Fibroblast of skin of left biceps (primary cell): ENCODE measurements at places on chromosomes 5 and 9.

DNA sequence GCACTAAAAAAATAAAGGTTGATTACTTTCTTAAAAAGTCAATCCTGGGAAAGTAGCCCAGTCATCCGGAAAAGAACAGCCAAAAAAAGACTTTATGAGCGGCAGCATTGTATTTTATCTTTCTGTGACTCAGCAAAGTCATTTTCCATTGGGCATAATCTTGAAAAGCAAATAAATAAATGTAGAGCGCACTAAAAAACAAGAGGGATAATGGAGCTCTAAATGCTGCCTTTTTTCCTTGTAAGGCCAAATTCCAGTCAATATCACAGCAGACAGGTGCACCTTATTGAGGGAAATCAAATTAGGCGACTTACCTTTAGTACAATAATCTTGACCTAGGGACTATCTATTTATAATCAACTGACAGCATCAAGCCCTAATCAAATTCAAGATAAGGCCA, 266.8 kb downstream of the MTRR start:
- DNase-seq: no peak

- DNase-seq: no peak
Observed at GRCh38 chr9:76218117-76218885, 175.9 kb downstream of the RFK start.

DNA sequence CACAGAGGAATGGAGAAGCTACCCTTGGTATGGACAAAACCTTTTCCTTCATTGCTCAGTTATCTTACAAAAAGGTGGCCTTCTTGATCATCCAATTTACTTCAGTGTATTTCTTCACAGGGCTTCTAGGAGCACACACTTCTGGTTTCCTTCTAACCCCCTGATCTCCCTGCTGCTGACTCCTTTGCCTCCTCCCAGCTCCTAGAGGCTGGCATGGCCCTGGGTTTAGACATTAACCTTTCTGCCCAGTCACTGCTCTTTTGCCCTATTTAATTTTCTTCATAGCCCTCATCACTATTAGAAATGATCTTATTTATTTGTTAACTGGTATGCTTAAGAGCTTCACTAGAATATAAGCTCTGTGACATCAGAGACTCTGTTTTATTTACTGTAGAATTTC, 63.2 kb downstream of the ANKRD55 start:
- DNase-seq: no peak

- no peak for DNase-seq
Observed at GRCh38 chr5:34021334-34021733, 13.5 kb upstream of the AMACR start.

- no peak for DNase-seq
Observed at GRCh38 chr5:74851684-74852353, 14.4 kb downstream of the FAM169A start.

DNA sequence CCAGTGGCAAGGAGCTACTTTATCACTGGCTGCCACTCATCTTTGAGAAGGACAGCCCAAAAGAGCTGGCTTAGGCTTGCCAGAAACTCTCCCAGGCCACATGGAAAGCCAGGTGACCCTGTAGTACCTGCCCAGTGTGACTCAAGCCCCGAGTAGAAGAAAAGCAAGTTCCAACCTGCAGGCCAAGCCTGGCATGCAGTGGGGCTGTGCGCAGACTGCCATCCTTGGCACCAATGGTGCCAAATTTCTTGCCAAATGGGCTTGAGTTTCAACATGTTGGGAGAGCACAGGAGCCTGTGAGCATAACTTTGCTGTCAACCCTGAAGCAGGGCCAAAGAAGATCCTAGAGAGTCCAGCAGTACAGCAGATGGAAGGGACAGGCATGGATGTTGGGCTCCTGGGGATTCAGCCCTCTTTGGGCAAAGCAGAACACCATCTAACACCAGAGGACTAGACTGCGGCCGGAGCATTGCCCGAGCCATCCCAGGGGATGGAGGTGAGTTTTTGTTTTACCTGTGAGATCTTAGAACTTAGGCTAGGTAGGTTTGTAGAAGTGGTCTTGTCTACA, 27.3 kb upstream of the SHB start:
- DNase-seq: no peak

GRCh38 chr5:107223066-107223465, 447.7 kb downstream of the EFNA5 start:
- DNase-seq: no peak

DNA sequence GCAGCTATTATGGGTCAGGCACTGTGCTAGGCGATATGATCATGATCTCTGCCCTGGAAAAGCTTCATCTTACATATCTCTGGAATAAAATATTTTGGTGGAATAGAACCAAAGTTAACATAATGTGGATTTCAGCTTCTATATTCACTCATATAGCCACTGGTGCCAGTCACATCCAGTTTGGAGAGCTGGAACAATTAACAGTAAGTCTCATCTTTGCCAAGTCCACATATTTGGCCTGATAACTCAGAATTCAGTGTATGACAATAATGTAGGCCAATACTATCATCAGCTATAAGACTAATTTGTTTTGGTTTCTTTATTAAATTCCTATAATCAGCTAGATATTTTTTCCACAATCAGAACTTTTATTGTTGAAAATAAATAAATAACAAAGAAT, 5.9 kb upstream of the FAM13B start:
- DNase-seq: no peak

GRCh38 chr9:93593144-93593658, 16.8 kb downstream of the PHF2 start:
- no peak for DNase-seq

DNA sequence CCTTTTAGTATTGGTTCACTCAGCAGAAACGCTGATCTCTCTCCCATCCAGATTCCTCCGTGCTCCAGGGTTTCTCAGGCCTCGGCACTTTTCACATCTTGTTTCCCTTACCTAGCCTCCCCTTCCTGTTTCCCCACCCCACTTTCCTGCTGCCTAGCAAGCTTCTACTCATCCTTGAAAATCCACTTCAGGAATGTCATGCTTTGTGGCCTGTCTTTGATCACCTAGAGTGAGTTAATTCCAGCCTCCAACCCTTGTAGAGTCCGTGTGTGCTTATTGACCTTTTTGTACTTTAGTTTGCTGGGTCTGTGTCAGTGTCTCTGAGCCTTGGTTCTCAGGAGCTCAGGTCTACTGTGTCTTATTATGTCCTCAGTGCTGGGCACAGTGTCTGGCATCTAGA, 116.6 kb downstream of the AOPEP start:
- no peak for DNase-seq

DNA sequence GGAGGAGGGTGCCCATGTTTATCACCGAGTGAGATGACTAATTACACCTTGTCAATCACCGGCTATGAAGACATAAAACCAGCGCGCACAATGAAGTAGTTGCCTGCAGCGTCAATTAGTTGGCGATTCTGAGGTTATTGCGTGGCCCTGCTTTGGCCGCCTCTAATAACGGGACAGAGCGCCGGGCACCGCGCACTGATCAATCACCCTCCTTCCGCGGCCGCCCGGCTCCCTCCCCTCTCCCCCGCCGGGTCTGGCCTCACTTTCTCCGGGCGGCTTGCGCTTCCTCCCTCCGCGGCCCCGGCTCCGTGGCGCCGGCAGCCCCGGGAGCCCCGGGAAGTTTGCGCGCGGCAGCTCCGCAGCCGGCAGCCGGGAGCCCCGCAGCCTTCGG, 3.3 kb upstream of the LHX2 start:
- no peak for DNase-seq

- peak; percentile 62 for DNase-seq
Observed at GRCh38 chr5:71601222-71602026, 14.3 kb downstream of the MCCC2 start.

DNA sequence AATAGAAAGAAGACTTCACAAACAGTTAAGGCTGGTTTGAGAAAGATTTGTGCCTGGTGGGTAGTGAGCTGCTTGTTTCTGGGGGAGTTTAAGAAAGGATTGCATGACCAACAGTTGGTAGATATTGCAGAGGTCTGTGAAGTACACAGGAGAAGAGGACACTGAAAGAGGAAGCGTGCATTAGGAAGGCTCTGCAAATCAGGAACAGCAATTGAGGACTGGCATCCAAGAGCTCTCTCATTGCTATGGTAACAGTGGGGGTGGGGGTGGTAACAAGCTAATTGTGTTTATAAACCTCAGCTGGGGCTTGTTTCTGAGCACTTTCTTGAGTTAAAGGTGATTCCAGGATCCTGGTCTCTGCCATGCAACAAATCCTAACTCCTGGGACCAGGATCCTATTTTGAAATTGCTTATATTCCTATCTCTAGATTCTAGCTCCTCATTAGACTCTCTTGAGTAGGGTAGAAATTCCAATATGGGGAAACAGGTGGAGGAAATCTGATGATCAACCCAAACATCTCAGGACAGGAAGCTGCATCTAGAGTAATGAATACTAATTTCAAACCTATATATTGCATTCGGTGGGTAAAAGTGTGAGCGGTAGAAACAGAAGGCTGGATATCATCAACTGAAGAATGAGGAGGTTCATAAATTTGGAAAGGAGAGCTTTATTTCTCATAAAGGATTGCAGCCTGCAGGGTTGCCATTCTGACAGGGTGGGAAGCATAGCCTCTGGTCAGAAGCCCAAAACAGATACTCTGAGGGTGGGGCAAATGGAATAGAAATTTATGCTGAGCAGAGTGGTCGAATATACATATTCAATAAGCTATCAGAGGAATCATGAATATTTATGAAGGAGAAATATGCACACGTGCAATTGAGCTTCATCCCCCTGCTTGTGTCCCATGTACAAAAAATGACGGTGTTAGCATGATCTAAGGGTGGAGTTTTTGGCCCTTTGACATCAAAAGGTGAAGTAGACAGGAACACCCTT, 79.4 kb downstream of the PTTG1 start:
- no peak for DNase-seq

GRCh38 chr5:107074996-107075395, 595.7 kb downstream of the EFNA5 start:
- no peak for DNase-seq

DNA sequence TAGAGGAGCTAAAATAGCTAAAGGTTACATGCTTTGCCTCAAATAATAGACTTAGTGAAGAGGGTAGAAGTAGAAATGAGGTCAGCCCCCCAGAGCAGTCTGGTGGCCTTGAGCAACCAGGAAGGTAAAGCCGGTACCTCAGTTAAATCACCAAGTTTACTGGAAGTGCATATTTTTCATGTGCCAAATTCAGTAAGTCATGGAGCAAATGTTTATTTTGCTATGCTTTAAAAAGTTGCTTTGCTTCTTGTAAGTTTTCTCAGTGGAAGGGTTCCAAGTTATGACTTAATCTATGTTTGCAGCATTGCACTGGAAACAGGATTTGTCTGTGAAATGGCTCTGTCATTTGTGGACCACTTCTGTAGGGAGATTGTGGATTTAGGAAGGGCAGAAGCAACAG, 256.7 kb downstream of the ARRDC3 start:
- peak; percentile 66 for DNase-seq

- DNase-seq: no peak
Observed at GRCh38 chr9:99375481-99375880, 153.4 kb downstream of the SEC61B start.

DNA sequence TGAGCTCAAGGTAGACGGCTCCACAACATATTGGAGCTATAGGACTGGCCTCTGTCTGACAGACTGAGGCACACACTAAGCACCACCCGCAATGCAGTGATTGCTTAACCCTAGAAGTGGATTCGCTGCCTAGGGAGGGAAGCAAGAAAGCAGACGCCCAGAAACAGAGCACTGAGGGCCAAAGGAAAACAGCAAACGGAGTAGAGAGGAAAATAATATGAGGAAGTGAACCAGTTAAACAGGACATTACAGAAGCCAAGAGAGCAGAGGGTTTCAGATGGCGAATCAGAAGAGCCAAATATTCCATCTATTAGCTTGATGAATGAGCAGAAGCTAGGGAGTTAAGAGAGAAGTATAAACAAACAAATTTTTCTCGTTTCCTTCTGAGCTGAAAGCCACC, 139.2 kb upstream of the LHFPL2 start:
- DNase-seq: no peak

- no peak for DNase-seq
Observed at GRCh38 chr9:86098824-86099700, at the start of gene GOLM1. GOLM1 (minus strand) TSS chr9:86099558; CDS start chr9:86079320, 20,238 bp downstream.

DNA sequence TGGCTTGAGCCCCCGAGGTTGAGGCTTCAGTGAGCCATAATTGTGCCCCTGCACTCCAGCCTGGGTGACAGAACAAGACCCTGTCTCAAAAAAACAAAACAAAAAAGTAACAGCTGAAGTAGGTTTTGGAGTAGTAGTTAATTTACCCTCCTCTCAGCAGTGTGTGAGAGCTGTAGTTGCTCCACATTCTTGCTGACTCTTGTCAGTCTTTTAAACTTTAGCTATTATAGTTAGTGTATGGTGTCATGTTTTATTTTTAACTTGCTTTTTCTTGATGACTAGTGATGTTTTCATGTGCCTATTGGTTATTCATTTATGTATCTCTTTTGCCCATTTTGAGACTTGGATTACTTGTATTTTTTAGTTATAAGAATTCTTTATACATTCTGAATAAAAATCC, 52.9 kb upstream of the DHFR start:
- DNase-seq: no peak

GRCh38 chr5:116573702-116574366, 789 bp downstream of the SEMA6A start:
- no peak for DNase-seq

GRCh38 chr9:111794835-111795556, at the start of gene SHOC1:
SHOC1 (minus strand) TSS chr9:111794937; CDS start chr9:111791418, 3,519 bp downstream.
- DNase-seq: no peak

DNA sequence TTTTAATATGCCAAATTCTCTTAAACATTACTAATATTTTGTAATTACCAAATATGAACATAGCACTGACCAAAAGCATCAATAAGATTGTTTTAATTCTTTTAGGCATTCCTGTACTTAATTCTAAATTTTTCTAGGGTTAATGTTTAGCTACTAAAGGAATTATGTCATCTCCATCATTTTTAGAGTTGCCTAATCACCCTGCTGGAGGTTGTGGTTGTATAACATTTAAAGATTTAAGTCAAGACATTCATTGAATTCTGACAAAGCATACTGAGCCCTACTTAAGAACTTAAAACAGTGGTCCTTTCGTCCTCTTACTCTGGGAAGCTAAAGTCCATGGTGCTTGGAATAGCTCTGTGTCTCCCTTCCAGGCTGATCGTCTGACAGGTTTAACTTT, 28.1 kb upstream of the DAB2 start:
- peak; percentile 73 for DNase-seq

- DNase-seq: peak; percentile 84
Observed at GRCh38 chr9:82488313-82489200, 500.0 kb downstream of the SPATA31D1 start.

GRCh38 chr5:88679638-88680037, 203.3 kb downstream of the MEF2C start:
- no peak for DNase-seq

GRCh38 chr5:77743181-77743580, 33.0 kb downstream of the TBCA start:
- DNase-seq: no peak

DNA sequence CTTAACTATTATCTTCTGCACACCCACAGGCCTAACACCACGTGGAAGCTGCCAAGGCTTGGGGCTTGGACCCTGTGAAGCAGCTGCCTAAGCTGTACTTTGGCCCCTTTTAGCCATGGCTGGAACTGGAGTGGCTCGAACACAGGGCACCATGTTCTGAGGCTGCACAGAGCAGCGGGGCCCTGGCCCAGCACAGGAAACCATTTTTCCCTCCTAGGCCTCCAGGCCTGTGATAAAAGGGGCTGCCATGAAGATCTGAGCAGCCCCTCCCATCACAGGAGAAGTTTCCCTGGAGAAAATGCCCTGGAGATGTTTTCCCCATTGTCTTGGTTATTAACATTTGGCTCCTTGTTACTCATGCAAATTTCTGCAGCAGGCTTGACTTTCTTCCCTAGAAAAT, 126.3 kb downstream of the MELK start:
- DNase-seq: no peak

GRCh38 chr9:116605904-116606341, 81.2 kb upstream of the TRIM32 start:
- DNase-seq: peak; percentile 30

- DNase-seq: no peak
Observed at GRCh38 chr5:132679166-132679565, 5.4 kb downstream of the IL4 start.
